ENCODE measurements at places on chromosomes 2 and 18.

DNA sequence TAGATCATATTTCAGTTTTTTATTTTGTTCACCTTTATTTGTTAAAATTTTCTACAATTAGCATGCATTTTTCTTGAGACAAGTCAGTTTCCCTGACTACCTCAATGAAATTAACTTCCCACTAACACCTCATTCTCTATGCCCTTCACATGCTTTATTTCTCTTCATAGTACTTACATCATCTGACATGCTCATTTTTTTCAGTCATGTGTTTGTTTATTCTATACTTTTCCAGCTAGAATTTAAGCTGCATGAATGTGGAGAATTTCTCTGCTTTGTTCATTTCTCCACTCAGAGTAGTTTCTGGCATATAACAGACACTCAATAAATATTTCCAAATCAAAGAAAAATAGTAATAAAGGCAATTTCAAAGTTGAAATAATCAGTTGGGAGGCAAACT is 78.9 kb upstream of the SCN7A start:
- no peak for DNase-seq

GRCh38 chr2:69221960-69222751 is 164.9 kb downstream of the GFPT1 start:
- DNase-seq, result no peak

DNA sequence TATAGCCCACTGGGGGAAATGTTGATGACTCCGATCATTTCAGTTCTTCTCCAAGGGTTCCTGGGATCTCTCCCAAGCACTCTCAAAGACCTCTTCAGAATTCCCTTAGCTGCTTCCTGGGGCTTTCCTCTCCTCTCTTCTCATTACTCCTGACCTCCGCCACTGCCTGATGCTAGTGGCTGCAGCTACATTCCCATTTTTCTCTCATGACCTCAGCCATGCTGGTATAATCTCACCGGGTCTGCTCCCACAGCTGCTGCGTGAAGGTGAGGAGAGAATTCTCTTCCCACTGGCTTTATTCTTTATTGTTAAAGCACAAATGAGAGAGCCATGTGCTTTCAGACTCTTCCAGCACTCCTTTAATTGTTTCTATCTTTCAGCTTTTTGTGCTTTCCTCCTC is 312.0 kb upstream of the ETAA1 start:
- DNase-seq, result no peak

DNA sequence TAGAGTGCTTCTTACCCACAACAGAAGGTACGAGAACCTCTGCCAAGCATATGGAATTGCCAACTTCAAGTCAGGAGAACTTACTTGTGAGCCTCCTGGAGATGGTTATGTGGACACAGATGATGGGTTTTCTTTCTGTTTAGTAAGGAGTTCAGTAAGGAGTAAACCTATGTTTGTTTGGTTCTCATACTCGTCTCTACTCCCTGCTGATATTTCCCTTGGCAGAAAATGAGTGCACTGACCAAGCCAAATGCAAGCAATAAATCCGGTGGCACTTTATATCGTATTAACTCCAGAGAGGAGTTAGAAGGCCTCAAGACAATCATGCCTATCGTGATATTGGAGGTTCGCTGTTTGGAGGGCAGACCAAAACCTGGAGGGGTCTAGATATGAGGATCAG is 83.2 kb upstream of the CYP1B1 start:
- DNase-seq, result no peak

DNA sequence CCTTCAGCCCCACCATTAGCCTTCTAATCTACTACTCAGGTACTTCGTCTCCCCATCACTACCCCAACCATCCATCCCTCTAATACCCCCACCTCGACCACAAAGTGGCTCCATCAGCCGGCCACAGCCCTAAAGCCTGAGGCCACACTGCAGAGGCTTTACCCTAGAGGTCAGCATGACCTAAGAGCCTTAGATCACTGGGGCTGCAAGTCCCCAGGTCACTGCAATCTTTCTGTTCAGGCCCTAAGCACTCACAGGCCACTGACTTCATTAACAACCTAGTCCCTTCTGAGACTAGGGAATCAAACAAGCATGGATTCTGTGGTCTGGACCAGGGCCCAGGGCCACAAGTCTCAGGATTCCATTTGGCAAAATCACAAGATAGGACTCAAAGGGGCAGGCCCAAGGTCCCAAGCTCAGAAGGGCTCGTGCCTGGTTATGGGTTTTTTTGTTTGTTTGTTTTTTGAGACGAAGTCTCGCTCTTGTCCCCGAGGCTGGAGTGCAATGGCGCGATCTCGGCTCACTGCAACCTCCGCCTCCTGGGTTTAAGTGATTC is 37.0 kb upstream of the PKDCC start:
- DNase-seq, result no peak

DNA sequence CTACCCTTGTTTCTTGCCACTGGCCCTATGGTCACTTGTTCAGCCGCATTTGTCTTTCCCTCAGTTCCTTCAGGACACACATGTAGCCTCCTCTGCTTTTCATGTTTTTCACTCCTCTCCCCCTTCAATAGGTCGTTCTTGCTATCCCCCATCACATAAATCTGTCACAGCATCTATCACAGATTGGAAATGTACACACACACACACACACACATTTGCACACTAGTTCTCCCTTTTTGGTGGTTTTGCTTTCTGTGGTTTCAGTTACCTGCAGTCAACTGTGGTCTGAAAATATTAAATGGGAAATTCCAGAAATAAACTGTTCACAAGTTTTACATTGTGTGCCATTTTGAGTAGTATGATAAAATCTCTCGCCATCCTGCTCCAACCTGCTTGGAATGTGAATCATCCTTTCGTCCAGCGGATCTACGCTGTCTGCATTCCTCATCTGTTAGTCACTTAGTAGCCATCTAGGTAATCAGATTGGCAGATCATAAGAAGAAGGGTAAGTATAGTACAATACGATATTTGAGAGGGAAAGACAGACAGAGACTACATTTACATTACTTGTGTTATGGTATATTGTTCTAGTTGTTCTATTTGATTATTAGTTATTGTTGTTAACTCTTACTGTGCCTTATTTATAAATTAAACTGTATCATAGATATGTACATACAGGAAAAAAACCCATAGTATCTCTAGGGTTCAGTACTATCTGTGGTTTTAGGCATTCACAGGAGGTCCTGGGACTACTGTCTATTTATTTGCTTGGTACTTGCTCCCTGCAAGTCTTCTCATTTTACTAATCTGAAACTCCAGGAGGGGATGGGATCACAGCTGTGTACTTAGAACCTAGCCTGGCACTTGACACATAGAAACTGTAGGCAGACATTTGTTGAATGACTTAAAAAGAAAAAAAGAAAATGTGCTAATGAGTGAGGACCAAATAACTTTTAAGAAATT is 86.1 kb upstream of the PNPT1 start:
- DNase-seq, result no peak

- no peak for DNase-seq
These were observed 202.8 kb downstream of the VAPA start for GRCh38 chr18:10116574-10116973.

DNA sequence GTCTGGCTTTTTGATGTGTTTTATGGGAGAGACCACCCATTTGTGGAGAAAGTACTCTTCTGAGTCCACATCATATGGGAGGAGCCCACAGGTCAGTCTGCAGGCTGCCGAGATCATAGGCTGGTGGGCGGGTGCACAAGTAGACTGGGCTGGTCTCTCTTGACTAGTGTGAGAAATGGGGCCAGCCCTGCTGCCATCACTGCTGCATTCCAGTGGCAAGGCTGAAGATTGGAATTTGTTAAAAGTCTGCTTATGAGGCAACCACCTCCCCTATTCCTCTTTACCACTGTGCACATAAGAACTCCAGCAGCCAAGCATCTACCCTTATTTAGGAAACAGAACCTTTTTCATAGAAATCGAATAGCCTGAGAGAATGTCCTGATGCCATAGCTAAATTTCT is 200.7 kb downstream of the DIS3L2 start:
- no peak for DNase-seq

DNA sequence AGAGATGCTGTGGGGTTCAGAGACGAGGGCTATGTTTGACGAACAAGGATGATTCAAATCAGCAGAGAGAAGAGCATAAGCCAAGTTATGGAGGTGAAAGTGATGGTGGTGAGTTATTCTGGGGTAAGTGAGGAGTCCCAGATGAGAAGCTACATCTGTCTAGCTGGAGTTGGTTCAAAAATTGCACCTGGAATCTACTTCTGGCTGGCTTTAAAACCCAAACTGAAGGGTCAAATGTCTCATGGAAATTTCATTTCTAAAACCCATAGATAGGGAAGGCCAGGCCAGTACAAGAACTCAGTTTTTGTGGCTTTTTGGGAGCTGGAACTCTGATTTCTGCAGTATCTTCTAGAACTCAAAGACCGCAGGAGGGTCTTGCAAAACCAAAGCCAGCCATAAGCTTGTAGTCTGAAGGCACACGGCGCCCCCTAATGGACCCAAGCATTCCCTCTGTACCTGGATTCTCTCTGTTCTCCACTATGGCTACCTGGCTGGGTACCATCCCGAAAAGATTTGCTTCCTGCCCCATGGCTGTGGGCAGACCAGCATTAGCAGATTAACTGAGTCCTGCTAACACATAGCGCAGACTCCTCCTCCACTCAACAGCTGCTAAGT is 229.1 kb upstream of the SLC14A2 start:
- no peak for DNase-seq

DNA sequence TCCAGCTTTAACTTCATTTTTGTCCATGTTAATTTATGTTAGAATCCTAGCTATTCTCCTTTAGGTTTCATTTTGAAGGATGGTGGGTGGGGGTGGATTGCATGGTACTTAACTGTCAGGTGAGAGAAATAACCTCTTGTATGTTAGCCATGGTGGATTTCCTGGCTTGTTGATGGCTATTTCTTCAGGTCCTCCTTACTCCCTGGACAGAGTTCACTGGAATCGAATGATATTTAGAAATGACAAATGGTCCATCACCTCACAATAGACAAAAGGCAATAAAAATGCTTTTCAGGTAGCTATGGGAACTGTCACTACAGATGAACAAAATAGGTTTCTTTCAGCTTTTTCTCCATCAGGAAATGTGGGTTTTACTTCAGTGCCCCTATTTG is 91.7 kb downstream of the EML6 start:
- DNase-seq, result no peak

DNA sequence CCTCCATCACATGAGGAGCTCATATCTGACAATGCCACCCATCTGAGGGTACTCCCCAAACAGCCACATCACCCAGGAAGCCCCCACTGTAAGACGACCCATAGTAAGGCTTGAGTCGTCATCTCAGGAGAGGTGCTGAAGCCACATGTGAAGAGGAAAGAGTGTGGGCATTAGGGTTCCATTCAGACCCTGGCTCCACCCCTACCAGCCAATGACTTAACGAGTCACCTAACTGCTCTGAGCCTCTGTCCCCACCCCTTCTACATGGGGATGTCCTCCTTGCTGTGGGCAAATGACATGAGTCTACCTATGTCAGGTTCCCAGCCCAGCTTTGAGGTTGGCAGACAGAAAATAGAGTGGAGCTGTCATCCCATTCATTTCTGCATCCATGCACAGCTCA is 46.3 kb downstream of the C1QL2 start:
- DNase-seq, result no peak

- DNase-seq, result no peak
These were observed 29.2 kb downstream of the VPS54 start for GRCh38 chr2:63990072-63990471.

GRCh38 chr18:80232030-80232429 is 15.3 kb downstream of the PARD6G start:
- DNase-seq, result no peak

- no peak for DNase-seq
These were observed 3.2 kb upstream of the HOXD12 start for GRCh38 chr2:176096243-176096985.

- no peak for DNase-seq
These were observed 9.3 kb downstream of the PTH2R start for GRCh38 chr2:208415897-208416296.

DNA sequence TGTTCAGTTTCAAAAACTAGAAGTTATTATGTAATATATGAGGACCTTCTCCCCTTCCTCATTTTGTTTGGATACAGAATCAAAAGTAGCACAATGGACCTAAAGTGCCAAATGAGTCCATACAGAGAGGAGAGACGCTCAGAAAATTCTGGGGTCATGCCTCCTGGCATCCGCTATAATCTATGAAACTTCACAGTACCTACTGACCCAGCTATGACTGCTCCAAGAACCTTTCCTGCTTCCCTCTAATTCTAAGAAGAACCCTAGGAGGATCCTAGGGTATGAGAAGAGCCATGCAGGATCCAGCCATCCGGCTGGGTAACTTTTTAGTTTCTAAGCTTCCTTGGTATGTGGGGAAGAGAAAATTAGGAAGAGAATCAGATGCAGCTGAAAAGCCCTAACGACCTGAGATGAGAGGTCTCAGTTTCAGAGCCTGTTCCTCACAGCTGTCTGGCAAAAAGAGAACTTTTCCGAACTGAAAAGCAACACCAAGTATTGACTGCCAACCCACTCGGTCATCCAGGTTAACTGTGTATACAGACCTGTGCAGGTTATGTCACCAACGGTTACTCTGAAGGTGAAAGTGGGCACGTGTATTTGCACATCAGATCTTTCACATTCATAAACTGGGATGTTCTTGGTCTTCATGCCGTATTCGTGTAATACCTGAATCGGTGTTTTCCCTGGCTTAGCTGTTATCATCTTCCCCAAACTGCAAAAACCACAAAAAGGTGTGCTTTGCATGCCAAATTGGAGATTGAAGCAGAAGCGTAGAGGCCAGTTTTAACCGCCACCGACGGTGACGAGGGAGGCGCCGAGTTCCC is 1.1 kb downstream of the PRKRA start:
- no peak for DNase-seq

DNA sequence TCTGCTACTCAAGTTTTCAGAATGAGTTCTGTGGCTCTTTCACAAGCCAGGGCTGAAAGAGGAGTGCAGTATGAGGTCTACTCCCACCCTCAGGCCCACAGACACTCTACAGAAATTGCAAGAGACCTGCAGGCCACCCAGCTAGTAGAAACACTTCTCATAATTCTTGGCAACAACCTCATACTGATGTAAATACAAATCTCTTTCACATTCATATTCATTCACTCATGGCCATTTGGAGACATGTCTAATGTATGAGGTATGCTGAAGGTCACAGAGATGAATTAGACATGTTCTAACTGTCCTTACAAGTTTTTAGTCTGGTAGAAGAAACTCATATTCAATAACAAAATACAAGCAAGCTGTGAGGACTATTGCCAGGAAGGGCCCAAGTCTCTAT is 83.8 kb upstream of the KLHL29 start:
- DNase-seq, result no peak

- DNase-seq, result no peak
These were observed 375.2 kb downstream of the TRIB2 start for GRCh38 chr2:13091861-13092378.

- DNase-seq, result no peak
These were observed 16.9 kb downstream of the PUM2 start for GRCh38 chr2:20333738-20334137.

GRCh38 chr2:138421971-138422335 is 79.6 kb upstream of the SPOPL start:
- no peak for DNase-seq

GRCh38 chr2:20008703-20009102 is 3.8 kb downstream of the MATN3 start:
- no peak for DNase-seq

- DNase-seq, result no peak
These were observed 198.2 kb downstream of the MYO1B start for GRCh38 chr2:191443446-191443845.

Measured in stimulated activated CD8-positive, alpha-beta memory T cell treated with anti-CD3 and anti-CD28 coated beads, Interleukin-7, amount 100 ng/mL, for 48 hours (primary cell).